ENCODE measurements at places on chromosomes 5 and 9.
A peak's percentile ranks its signal among the peaks of the same experiment; 100 is the strongest.

- DNase-seq, result no peak
These were observed 38.3 kb downstream of the PIK3R1 start for GRCh38 chr5:68253624-68254585.

DNA sequence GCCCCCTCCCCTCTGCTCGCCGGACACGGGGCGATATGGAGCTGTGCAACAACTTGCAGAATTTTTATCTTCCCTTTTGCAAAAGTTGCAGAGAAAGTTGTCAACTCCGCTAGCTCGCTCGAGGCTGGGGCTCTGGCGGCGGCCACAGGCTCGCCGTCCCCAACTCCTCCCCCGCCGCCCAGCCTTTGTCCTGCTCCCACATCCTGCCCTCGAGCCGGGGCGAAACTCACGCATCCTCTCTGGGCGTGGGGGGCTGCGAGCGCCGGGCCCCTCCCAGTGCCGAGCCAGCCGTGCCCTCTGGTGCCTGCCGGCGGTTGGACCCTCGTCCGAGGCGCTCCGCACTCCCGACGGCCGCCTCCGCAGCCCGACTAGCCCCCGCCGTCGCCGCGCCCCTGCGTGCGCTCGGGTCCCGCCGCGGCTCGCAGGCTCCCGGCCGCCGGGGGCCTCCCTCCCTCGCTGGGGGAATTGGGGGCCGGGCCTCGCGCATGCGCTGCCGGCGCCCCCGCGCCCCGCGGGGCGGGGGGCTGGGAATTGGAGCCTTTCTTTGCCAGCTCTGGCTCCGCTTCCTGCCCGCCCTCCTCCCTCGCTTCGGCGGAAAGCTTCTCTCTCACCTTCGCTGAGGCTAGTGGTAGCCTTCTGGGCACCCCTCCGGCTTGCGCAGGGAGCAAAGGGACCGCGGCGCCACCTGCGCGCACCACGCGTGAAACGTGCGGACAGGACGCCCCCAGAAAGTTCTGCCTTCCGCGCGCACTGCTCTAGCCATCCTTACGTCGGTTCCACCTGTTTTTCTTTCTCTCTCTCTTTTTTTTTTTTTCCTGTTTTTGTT is at the start of gene CCNJL:
Gene CCNJL, minus strand, starts transcription at position 431 of the 826 bp plus-strand sequence. CDS start 641 bp downstream, outside the sequence.
- DNase-seq, result no peak

DNA sequence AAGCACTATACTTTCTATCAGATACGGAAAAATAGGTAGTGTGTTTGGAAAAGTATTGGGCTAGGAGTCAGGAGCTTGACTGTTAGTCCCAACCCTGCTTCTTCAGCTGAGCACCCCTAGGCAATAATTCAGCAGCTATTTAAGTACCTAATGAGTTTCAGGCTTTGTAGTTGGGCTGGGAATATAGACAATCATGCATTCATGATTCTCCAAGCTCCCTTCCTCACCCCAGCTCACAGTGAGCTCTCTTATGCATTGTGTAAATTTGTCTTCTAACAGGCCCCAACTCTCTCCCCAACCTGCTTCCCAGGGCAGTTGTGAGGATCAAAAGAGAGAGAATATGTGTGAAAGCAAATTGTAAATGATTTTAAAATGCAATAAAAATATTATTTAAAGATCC is 201.2 kb downstream of the MSX2 start:
- no peak for DNase-seq

DNA sequence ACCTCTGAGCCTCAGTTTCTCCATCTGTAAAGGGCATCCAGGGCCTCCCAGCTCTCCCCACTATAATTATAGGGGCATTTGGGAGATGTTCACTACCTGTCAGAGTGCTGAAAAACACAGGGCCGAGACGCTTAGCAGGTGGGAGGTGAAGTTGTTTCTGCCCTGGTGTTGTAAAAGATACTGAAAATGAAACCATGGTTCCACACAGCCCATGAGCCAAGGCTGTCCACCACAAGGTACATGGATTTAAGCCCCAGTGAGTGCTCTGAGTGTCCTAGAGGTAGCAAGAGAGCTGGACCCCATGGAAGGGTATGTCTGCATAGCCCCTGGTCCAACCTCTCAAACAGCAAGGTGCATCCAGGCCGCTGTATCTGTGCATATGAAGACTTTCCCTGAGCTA is 137.5 kb downstream of the C5orf15 start:
- no peak for DNase-seq

GRCh38 chr9:13478160-13478559 is 198.7 kb upstream of the MPDZ start:
- no peak for DNase-seq

- DNase-seq, result no peak
These were observed at the start of gene ANKRD34B for GRCh38 chr5:80569961-80570786. Gene ANKRD34B, minus strand, starts transcription at chr5:80570280. Its CDS starts 10,261 bp downstream, at chr5:80560019.

GRCh38 chr5:149605998-149606724 is 24.9 kb downstream of the ARHGEF37 start:
- peak; percentile 53 for DNase-seq

DNA sequence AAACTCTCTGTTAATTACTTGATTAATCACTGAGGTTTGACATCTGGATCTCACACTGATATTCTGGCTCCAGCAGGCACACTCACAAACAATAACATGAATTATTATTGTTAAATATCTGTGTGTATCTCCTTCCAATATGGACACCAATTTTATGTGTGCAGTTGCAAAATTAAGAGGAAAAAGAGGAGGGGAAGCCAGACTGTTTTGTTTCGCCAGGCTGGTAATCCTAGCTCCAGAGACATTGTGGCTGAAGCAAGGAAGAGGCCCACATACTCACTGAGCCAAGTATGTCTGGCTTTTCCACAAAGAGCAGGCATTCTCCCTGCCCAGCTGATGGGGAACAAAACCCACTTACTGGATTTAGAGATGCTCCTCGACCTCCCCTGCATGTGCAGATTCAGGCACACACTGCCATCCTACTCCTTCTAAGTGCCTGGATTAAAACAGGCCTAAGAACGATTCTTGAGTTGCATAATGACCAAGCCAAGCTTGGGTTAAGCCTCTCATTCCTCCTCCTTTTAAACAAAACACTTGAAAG is 181.9 kb downstream of the ESM1 start:
- DNase-seq, result no peak

GRCh38 chr5:137221943-137222342 is 277.2 kb downstream of the SPOCK1 start:
- no peak for DNase-seq

GRCh38 chr9:1994180-1994579 is 21.0 kb upstream of the SMARCA2 start:
- no peak for DNase-seq

- peak; percentile 47 for DNase-seq
These were observed 72.8 kb downstream of the WWC1 start for GRCh38 chr5:168364151-168364661.

DNA sequence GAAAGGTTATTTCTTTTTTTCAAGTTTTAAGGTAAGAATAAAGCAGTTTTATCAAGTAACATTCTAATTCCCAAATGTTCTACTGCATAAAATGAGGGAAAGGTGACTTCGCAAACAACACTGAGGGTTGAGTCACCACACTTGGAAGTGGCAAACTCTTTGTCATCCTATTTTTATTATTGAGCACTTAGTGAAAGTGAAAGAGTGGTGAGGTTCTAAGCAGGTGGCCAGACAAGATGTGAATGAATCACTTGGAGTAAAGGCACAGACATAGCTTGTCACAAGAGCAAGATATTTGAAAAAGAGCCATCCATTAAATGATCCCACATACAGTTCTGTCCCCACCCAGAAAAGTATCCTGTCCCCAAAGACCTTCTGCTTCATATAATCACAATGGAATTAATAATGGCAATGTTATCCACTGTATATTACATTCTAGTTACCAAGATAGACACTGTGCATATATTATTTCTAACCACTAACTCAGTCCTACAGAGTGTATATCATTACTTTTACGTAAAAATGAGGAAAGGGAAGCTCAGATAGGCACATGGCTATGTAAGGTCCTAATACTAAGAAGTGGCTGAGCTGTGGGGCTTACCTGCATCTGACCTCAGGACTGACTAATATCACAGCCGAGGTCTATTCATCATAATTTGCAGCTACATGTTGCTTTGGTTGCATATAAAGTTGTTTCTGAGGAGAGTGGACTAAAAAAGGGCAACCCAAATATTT is 730.4 kb upstream of the MEF2C start:
- no peak for DNase-seq

- no peak for DNase-seq
These were observed 214.9 kb upstream of the DAB2 start for GRCh38 chr5:39639618-39640089.

GRCh38 chr5:177336112-177336511 is 15.4 kb downstream of the LMAN2 start:
- no peak for DNase-seq

DNA sequence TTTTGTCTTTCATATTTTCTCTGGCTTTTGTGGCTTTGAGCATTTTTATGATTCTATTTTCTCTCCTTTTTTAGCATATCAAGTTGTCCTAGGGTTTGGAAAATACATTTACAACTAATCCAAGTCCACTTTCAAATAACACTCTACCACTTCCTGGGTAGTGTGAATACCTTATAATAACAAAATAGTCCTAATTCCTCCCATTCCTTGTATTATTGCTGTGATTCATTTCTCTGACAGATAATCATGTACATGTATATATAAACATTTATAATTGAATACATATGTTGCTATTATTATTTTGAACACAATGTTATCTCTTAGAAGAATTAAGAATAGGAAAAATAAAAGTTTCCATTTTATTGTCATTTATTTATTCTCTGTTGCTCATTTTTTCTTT is 14.9 kb upstream of the ADAM19 start:
- DNase-seq, result no peak

DNA sequence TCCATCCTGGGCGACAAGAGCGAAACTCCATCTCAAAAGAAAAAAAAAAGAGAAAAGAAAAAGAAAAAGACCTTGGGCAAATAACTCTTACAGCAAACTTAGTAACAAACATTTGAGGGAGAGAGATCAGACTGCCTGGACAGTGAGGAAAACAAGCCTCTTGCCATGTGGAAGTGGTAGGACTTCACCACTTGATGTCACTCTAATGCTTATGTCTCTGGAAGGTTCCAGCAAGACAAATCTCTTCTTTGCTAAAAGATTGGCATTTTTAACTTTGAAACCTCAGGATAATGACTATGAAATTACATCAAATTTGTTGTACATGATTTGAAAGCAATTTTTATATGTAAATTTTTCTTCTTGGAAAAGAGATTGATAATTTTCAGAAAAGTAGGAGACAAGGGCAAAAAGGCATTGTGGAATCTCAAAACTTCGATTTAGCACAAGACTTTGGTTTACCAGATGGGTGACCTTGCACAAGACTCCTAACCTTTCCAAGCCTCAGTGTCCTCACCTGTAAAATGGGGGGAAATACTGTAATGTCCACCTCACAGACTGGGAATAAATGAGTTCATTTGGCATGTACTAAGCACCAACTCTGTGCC is 5.4 kb downstream of the ACTL7B start:
- no peak for DNase-seq

GRCh38 chr5:158933494-158934318 is 166.0 kb downstream of the EBF1 start:
- no peak for DNase-seq

DNA sequence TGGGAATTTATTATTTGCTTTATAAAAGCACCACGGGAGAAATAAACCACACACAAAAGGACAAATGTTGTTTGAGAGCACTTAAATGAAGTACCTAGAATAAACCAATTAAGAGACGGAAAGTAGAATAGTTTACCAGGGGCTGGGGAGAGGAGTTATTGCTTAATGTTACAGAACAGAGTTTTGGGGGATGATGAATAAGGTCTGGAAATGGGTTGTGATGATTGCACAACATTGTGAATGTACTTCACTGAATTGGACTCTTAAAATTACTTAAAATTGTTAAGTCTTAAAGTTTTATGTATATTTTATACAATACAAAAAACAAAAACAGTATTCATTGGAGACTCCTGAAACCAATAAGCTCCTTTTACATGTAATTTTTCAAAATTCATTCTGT is 1.5 kb downstream of the ZBTB43 start:
- peak; percentile 14 for DNase-seq

DNA sequence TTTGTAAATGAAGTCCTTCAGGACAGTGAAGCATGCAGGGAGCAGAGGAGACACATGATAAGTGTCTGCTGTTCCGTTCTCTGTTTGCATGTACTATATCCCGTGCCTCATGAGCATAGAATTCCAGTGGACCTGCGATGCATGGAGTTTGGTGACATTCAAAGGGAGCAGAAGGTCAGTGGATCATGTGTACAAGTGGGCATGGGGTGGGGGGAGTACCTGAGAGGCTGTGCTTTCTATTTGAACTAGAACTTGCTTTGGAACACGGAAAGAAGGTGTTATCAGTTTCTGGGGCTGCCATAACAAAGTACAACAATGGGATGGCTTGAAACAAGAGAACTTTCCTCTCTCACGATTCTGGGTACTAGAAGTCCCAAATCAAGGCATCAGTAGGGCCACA is 5.1 kb upstream of the CCNJL start:
- no peak for DNase-seq

DNA sequence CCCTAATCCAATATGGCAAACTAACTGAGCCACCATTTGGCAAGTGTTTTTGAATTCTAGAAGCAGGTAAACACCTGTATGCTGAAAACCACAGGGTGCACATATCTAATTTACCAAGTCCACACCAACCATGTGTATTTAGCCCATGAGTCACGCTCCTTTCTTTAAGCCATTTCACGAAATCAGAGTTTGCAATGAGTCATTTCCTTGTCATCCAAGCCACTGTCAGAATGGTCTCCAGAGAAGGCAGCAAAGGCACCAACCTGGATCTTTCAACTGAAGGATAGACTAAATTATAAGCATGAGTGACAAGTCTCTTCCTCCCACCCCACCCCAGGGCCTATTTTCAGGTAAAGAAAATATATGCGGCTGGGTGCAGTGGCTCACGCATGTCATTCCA is 110.0 kb downstream of the PAX5 start:
- DNase-seq, result peak; percentile 25

GRCh38 chr9:129567329-129567728 is 53.6 kb downstream of the C9orf50 start:
- no peak for DNase-seq

Measured in skeletal muscle cell (primary cell).